ENCODE measurements at places on chromosomes 1 and 21.
A peak's percentile ranks its signal among the peaks of the same experiment; 100 is the strongest.

DNA sequence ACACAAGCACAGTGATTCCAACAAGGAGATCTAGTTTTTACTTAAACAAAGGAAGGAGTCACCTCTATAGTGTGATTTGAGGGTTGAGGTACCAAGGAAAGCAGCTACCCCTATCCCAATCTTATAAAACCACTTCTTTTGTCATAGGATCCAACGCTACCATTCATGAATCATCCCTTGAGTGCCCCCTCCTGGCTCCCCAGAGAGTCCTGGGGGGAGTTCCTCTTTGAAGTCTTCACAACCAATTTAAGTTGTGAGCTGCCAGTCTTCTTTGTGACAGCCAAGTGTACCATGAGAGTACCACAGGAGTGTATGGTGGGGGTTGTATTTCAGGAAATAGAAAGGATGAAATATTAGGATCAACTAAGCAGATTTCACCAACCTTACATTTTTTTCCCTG, 39.1 kb upstream of the NHLH2 start:
- DNase-seq = no peak

DNA sequence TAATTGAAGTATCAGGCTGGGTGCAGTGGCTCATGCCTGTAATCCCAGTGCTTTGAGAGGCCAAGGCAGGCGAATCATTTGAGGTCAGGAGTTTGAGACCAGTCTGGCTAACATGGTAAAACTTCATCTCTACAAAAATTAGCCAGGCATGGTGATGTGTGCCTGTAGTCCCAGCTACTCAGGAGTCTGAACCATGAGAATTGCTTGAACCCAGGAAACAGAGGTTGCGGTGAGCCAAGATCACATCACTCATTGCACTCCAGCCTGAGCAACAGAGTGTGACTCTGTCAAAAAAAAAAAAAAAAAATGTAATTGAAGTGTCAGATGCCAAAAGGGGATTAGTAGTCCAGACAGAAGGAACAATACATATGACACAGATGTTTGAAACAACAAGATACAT, 56.7 kb downstream of the SLC44A5 start:
- no peak for DNase-seq

- DNase-seq = no peak
These were observed 26.0 kb downstream of the ADGRL4 start for GRCh38 chr1:78980511-78980910.

DNA sequence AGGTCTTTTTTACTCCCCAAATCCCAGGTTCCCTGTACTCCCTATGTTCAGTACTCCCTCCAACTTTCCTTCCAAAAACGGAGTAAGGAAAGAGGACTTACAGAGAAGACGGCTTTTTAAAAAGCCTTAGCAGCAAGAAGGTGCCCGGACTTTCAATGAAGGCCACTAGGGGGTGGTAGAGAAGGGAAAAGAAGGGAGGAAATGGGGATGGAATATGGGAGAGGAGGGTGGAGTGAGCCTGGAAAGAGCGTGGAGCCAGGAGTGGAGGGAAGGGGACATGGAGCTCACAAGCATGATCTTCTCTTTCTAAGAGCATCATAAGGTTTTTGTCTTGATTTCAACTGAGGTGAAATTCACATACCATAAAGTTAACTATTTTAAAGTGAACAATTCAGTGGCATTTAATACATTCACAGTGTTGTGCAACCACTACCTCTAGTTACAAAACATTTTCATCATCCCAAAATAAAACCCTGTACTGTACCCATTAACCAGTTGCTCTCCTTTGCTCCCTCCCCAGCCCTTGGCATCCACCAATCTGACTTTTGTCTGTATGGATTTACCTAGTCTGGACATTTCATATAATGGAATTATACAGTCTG, 129.9 kb downstream of the ZNF281 start:
- peak; percentile 54 for DNase-seq

DNA sequence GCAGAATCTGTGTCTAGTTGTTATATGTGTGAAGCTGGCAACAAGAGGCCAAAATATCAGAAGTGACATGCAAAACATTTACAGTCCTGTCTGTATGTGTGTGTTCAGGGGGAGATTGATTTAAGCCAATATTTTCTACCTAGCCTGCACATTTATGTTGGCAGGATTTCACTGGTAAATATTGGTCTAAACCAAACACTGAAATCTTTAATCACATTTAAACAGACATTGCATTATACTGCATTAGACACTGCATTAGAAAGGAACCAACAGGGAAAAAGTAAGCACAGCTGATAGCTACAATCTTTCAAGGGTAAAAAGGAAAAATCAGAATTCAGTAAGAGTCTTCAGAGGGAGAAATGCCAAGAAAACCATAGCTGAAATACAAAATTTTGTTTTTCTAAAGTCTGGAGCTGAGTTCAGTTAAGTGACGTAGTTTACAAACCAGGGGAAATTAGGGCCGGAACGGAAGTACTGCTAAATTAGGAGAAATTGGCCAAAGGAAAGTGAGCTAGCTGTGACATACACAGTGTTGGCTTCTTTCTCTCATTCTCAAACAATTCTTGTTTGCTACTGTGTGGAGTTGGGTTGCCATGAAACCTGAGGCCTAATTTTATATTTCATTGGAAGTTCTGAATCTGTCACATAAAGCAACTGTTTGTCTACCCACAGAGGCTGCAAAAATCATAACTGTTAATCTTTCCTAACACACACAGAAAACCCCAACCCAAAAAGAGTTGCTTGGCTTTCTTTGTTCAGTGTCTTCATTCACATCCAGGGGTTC, 217.3 kb upstream of the SGIP1 start:
- no peak for DNase-seq

DNA sequence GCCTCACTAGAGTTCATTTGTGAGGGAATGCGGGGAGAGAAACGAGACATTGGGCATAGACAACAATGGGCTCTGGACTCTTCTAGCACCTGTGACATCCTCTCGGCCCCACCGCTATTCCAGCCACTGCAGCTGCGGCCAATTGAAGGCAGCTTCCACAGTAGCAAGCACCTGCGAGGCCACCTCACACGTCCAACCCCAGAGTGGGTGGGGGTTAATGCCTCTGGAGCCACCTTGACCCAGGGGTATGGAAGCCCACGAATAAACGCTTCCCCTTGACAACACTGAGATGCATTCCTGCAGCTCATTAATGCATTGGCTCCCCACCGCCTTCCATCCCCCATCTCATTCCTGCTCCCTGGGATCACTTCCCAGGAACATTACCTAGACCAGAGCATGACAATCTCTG, 104.4 kb downstream of the GLIS1 start:
- no peak for DNase-seq
